Activated CD8-positive, alpha-beta memory T cell treated with anti-CD3 and anti-CD28 coated beads, Interleukin-2, amount 10 ng/mL, durations not matched to agents 7 days and 5 days (primary cell): ENCODE measurements at places on chromosomes 11 and 22. TPM values are rescaled to one million over a fixed set of nuclear protein-coding genes. Genes with fewer than 3 reads are reported as not detected.

AP2A2 gene
- 36.3 TPM for total RNA-seq

FAM111B gene
- total RNA-seq = 46.5 TPM

KCNC1 gene
- not detected for total RNA-seq

SLC22A8 gene
- not detected for total RNA-seq

KRTAP5-1 gene
- total RNA-seq = not detected

PITPNB gene
- 107 TPM for total RNA-seq

SLC1A2 gene
- total RNA-seq = not detected

UBASH3B gene
- total RNA-seq = 108 TPM

DNA sequence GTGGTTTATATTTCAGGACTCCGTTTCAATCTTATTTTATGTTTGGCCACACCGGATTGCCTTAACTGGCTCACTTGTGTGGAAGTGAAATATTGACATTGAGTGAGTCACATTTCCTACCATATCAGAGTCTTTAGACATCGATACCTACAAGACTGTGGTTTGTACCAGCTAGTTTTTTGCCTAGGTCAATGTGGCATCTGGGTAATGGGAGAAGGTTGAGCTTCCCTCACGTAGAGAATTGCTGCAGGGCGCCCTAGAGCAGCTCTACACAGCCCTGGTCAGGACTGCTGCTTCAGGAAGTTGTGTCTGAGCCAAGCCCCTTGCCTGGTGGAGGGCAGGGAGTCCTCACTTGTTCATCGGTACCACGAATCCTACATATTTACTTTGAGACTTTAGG, 1.6 kb downstream of the GRAMD1B start:
- H3K36me3 ChIP-seq = peaks cover 46% of the 10 kb centered on the region
- H3K27me3 ChIP-seq = no peaks in the 10 kb centered on the region
- H3K4me3 ChIP-seq = peak overlapping the region; percentile 89
- DNase-seq = peak; percentile 58
- peak overlapping the region; percentile 88 for H3K27ac ChIP-seq
- H3K4me1 ChIP-seq = peaks cover 58% of the 10 kb centered on the region

DNA sequence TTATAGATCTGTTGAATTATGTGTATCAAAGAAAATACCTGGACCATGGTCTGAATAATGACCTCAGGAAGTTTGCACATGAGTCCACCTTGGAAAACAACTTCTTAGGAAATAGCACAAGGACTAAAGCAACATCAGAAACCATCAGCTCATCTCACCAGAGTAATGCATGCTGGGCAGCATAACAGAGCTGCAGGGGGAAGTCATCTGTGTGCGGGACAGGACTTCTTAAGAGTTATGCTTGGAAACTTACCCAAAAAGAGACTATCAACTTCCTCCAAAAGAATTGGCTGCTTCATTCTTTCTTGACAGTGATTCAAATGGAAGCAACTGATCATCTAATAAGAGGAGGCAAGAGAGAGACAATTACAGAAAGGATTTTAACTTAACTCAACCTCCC, 2.5 kb downstream of the OR56B4 start:
- DNase-seq = no peak
- H3K27me3 ChIP-seq = peaks cover 22% of the 10 kb centered on the region
- H3K4me1 ChIP-seq = no peaks in the 10 kb centered on the region
- no peak overlapping the region for H3K27ac ChIP-seq
- no peak overlapping the region for H3K4me3 ChIP-seq

DNA sequence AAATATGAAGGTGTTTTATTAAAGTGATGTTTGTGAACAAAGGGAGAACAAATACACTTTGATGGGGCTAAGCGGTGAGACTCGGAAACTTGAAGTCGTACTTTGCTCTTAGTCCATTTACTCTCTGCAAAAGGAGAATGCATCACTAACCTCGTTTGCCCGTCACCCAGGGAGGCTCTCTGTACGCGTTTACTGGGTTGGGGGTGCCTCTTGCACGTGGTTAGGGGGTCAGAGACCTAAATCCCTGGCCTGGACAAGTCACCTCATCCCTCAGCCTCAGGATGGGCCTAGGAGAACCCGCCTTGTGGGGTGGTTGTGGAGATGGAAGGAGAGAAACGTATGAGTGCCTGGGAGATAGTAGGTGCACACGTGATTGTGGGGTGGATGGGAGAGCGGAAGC, 803 bp upstream of the IFT27 start:
- H3K4me1 ChIP-seq = peaks cover 40% of the 10 kb centered on the region
- H3K36me3 ChIP-seq = no peaks in the 10 kb centered on the region
- H3K4me3 ChIP-seq = peak overlapping the region; percentile 85

DNA sequence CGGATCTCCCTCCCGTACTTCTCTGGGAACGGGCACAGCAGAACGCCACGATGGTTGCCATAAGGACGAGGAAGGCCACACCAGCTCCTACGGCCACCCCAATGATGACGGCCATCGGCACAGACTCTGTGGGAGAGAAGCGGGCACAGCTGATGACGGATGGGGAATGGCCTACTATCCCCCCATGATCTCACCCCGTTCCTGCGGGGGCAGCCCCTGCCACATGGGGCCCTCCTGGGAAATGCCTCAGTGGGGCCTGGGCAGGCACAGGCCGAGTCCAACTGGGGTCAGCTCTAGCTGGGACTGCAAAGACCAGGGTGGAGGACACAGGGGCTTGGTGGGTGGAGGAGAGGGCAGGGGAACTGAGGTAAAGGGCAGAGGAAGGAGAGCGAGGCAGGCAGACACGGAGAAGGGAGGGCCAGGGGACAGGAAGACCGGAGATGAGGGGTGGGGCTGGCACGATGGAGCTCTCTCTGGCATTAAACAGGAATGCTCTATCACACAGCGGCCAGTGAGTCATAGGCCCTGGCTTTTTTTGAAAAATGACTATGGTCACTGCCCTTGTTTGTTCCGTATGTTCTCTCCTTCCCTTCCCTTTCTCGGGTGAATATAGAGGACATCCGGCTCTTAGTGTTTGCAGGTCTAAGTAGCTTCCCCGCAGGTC, 76.0 kb downstream of the ST3GAL4 start:
- H3K36me3 ChIP-seq = no peaks in the 10 kb centered on the region
- DNase-seq = no peak
- no peaks in the 10 kb centered on the region for H3K4me1 ChIP-seq
- no peak overlapping the region for H3K27ac ChIP-seq

- no peak overlapping the region for H3K4me3 ChIP-seq
- H3K27me3 ChIP-seq = no peaks in the 10 kb centered on the region
- no peak for DNase-seq
- peaks cover under 1% of the 10 kb centered on the region for H3K4me1 ChIP-seq
Measured at GRCh38 chr22:31881200-31881599, 63.1 kb upstream of the YWHAH start.

DNA sequence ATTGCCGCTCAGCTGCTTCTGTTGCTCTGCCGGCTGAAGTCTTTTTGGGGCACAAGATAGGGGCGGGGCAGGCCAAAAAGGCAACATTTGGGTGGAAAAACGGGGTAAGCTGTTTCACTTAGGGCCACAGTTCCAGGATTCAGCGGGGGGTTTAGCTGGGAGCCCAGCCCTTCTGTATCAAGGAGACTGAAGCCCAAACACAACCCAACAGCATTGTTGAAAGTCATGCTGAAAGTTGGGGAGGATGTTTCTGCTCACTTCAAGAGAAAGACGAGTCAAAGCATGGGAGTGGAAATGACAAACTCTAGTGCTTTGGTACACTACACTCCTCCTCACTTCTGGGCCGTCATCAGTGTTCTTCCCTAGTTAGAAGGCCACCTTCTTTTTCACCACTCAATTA, 56.1 kb upstream of the GNAZ start:
- peaks cover 40% of the 10 kb centered on the region for H3K27me3 ChIP-seq
- H3K4me1 ChIP-seq = peaks cover 26% of the 10 kb centered on the region
- H3K4me3 ChIP-seq = no peak overlapping the region
- no peak overlapping the region for H3K27ac ChIP-seq

- DNase-seq = peak; percentile 41
- H3K27ac ChIP-seq = no peak overlapping the region
- H3K27me3 ChIP-seq = no peaks in the 10 kb centered on the region
- H3K4me1 ChIP-seq = no peaks in the 10 kb centered on the region
- no peak overlapping the region for H3K4me3 ChIP-seq
- no peaks in the 10 kb centered on the region for H3K36me3 ChIP-seq
Measured at GRCh38 chr11:28697920-28698827, 590.0 kb downstream of the METTL15 start.

DNA sequence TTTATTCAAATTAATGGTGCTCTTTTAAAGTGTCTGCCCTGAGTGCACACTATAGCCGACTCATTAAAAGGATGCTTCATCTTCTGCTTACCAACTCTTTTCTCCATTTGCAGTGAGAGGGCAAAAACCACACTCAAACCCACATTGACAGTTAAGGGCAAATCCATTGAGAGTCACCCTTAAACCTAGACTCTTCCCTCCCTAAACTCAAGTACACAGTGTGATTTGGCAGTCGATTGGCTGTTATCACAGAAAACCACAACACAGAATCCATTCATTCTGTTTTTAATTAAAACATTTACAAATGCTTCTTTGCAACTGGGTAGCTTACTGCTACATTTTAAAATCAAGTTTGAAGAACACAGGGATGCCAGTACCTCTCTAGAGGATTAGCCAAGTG, 120.0 kb downstream of the CADM1 start:
- no peak for DNase-seq
- no peaks in the 10 kb centered on the region for H3K4me1 ChIP-seq
- H3K27me3 ChIP-seq = peaks cover 9% of the 10 kb centered on the region
- H3K4me3 ChIP-seq = no peak overlapping the region
- no peaks in the 10 kb centered on the region for H3K36me3 ChIP-seq

- DNase-seq = no peak
- no peaks in the 10 kb centered on the region for H3K36me3 ChIP-seq
- H3K4me1 ChIP-seq = no peaks in the 10 kb centered on the region
- no peak overlapping the region for H3K27ac ChIP-seq
- H3K27me3 ChIP-seq = no peaks in the 10 kb centered on the region
- H3K4me3 ChIP-seq = no peak overlapping the region
Measured at GRCh38 chr11:90635886-90636285, 413.0 kb upstream of the CHORDC1 start.

DNA sequence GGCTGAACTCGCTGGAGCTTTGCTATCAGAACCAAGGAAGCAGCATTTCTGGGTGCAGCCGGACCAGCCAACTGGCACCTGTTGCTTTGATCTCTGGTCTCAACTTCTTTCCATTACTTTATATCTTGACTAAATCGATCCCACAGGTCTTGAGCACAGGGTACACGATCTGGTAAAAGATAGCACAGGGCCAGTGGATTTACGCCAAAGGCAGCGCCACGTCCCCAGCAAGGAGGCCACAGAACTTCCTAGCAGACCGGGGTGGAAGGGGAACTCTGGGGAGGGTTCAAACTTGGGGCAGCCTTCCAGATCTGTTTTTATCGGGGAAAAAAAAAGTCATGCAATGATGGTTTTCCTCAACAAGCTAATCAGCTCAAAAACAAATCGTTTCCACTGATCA, 14.0 kb downstream of the VPS37C start:
- no peaks in the 10 kb centered on the region for H3K27me3 ChIP-seq
- H3K4me1 ChIP-seq = peaks cover 7% of the 10 kb centered on the region
- no peak overlapping the region for H3K27ac ChIP-seq
- H3K36me3 ChIP-seq = no peaks in the 10 kb centered on the region
- DNase-seq = no peak
- H3K4me3 ChIP-seq = no peak overlapping the region

- peaks cover 8% of the 10 kb centered on the region for H3K4me1 ChIP-seq
- peaks cover 46% of the 10 kb centered on the region for H3K27me3 ChIP-seq
- H3K36me3 ChIP-seq = no peaks in the 10 kb centered on the region
- H3K27ac ChIP-seq = no peak overlapping the region
- no peak for DNase-seq
Measured at GRCh38 chr11:120565466-120566155, 54.1 kb downstream of the GRIK4 start.

GRCh38 chr11:45660729-45661438, 4.5 kb downstream of the CHST1 start:
- no peaks in the 10 kb centered on the region for H3K4me1 ChIP-seq
- H3K4me3 ChIP-seq = no peak overlapping the region
- no peaks in the 10 kb centered on the region for H3K36me3 ChIP-seq
- no peak for DNase-seq
- peaks cover 65% of the 10 kb centered on the region for H3K27me3 ChIP-seq

DNA sequence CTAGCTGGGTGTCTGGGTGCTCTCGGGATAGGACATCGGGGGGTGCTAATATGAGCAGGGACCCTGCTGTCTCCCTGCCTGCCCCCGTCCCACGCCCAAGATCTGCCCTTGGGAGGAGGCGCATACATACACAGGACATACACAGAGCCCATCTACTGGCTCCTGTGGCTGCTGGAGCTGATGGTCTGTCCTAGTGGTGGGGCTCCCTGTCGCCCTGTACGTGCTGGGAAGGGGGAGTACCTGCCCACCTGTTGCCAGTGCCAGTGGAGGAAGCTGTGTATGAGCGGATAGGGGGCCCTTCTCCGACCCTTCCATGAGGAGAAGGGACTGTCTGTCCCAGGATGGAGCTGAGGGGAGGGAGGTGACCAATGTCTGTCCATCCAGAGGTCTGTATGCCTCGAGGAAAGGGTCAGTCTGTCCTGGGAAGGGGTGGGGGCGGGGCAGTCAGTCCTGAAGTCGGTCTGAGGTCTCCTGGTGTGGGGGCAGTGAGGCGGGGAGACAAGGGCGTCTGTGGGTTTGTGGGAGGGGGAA, 952 bp downstream of the TBC1D10A start:
- H3K4me1 ChIP-seq = peaks cover 45% of the 10 kb centered on the region
- H3K4me3 ChIP-seq = peak overlapping the region; percentile 88
- no peak for DNase-seq
- H3K36me3 ChIP-seq = peaks cover 32% of the 10 kb centered on the region

GRCh38 chr11:86040919-86041850, 27.7 kb downstream of the PICALM start:
- H3K4me3 ChIP-seq = no peak overlapping the region
- peaks cover 63% of the 10 kb centered on the region for H3K4me1 ChIP-seq
- H3K27me3 ChIP-seq = no peaks in the 10 kb centered on the region
- H3K36me3 ChIP-seq = peaks cover 14% of the 10 kb centered on the region
- DNase-seq = no peak

DNA sequence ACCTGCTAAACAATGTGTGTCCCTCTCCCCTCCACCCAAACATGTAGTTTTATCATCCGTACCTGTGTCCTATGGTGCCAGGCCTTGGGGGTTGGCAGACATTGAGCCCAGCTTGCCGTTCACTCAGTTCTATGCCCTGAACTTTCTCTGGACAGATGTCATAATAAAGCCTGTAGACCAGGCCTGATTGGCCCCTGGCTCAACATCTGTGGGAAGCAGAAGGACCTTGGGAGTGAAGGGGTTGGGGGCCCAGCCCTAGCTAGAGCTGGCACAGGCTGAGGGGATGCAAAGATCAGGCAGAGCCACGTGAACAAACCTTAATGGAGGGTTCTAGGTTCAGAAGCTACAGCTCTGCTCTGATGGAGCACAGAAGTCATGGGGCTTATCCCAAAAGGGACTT, 600.6 kb downstream of the BUD13 start:
- DNase-seq = no peak
- H3K27ac ChIP-seq = no peak overlapping the region
- no peaks in the 10 kb centered on the region for H3K4me1 ChIP-seq
- no peaks in the 10 kb centered on the region for H3K27me3 ChIP-seq
- no peaks in the 10 kb centered on the region for H3K36me3 ChIP-seq
- H3K4me3 ChIP-seq = no peak overlapping the region

GRCh38 chr11:47143322-47143721, 33.4 kb downstream of the ARFGAP2 start:
- H3K4me1 ChIP-seq = peaks cover 2% of the 10 kb centered on the region
- DNase-seq = no peak
- H3K36me3 ChIP-seq = peaks cover 3% of the 10 kb centered on the region
- no peak overlapping the region for H3K27ac ChIP-seq

- no peak for DNase-seq
- no peak overlapping the region for H3K27ac ChIP-seq
- H3K36me3 ChIP-seq = no peaks in the 10 kb centered on the region
Measured at GRCh38 chr11:31337806-31338205, 31.7 kb downstream of the DCDC1 start.
